ENCODE measurements at places on chromosomes 16 and 17. TPM values are rescaled to one million over a fixed set of nuclear protein-coding genes. Genes with fewer than 3 reads are reported as not detected.

The SLC38A8 gene
- not detected for polyA plus RNA-seq

GRCh38 chr16:28283798-28284577, 8.3 kb upstream of the SBK1 start:
- H3K27ac ChIP-seq: no peak overlapping the region
- no peak overlapping the region for H3K4me3 ChIP-seq
- DNase-seq: peak; percentile 48
- no peaks in the 10 kb centered on the region for H3K36me3 ChIP-seq
- H3K4me1 ChIP-seq: peaks cover 4% of the 10 kb centered on the region
- H3K27me3 ChIP-seq: no peaks in the 10 kb centered on the region

GRCh38 chr17:38459567-38459966, 31.3 kb downstream of the ARHGAP23 start:
- no peaks in the 10 kb centered on the region for H3K27me3 ChIP-seq
- no peak overlapping the region for H3K4me3 ChIP-seq
- H3K4me1 ChIP-seq: peaks cover 28% of the 10 kb centered on the region
- peaks cover 26% of the 10 kb centered on the region for H3K36me3 ChIP-seq

DNA sequence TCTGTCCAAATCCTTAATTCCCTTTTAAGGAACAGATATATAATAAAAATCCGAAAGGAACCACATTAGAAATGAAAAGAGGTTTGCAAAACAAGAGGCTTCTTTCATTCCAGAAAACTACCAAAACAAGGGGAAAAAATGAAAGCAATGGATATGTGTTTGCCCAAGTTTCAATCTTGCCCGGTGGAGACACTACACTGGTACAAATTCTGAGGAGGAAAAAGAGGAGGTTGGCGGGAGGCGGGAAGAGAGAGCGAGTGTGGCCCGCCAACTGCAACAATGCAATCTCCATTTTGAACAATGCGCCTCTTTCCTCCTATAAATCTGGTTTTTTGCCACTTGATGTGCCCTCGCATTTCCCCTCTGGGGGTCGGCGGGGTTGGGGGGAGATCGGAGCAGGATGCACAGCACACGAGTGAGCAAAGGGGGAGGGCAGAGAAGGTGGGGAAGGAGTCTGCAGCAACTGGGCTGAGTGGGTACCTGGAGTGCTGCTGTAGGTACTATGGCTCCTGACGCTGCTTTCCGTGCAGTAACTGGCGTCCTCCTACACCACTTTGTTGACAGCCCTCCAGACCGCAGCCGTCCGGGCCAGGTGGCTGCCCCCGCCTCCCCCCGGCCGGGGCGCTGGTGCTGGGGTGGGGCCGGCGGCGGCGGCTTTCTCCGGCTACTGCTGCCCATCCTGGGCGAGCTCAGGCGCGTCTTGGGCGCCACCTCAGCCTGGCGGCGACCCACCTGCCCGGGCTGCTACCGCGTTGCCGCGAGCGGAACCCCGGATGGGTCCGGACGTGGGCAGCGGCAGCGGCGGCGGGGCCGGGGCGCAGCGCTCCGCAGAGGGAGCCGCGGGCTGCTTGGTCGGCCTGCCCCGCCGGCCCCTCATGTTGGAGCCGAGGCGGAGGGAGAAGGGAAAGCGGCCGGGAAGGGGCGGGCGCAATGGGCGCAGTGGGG, 93.8 kb upstream of the PLEKHM1 start:
- H3K27ac ChIP-seq: peak overlapping the region; percentile 88
- peaks cover 9% of the 10 kb centered on the region for H3K36me3 ChIP-seq
- H3K4me1 ChIP-seq: peaks cover 21% of the 10 kb centered on the region
- peak; percentile 74 for DNase-seq
- H3K4me3 ChIP-seq: peak overlapping the region; percentile 68

- no peaks in the 10 kb centered on the region for H3K27me3 ChIP-seq
- H3K4me1 ChIP-seq: peaks cover 21% of the 10 kb centered on the region
- no peak overlapping the region for H3K4me3 ChIP-seq
- no peaks in the 10 kb centered on the region for H3K36me3 ChIP-seq
- H3K27ac ChIP-seq: no peak overlapping the region
Observed at GRCh38 chr16:52871481-52871880, 181.2 kb downstream of the CHD9NB start.
